ENCODE measurements at places on chromosomes 6 and 20.

DNA sequence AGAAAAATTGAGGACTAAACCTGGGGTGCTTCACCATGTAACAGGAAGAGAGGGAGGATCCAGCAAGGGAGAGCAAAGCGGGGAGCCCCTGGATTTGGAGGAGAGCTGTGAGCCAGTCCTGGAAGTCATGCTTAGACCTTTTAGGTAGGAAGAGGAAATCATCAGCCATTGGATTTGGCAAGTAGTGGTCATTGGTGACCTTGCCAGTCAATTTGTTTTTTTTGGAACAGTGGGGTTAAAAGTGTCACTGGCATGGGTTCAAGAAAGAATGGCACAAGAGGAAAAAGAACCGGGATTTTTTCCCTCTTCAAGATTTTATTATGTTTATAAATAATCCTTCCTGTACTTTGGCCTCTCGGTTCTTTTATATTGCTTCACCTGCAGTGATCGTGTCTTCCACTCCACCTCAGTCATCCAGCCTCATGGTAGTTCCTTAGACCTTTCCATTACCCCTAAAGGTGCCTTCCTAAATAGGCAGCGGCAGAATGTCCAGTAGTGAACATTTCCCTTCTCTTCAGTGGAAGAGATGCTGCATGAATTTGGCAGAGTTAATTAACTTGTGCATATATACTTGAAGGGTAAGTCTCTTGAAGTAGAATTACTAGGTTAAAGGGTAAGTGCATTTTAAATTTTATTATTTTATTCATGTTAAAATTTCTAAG lies 124.7 kb downstream of the QKI start:
- DNase-seq = no peak

DNA sequence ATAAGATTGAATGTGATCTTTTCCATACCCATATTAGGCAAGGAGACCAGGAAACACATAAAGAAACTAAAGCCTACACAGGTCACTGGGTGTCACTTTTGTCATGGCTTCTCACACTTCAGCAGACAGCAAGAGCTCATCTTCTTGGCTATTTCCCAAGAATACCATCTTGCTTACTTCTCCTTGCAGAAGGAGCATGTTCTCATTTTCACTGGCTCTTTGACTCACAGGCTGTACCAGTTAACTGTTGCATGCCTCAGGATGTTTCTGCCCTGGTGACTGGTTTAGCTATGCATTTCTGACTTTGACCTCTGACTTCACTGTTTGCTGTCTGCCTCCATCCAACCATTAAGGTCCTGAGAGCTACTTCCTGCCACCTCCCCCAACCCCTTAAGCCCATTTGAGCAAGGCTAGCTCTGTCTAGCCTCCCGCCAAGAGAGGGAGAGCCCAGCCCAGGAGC lies 40.3 kb upstream of the OGFRL1 start:
- DNase-seq = no peak

GRCh38 chr6:146913842-146914488 lies 290.3 kb upstream of the STXBP5 start:
- DNase-seq = no peak

GRCh38 chr20:31856516-31856915 lies 11.1 kb upstream of the FOXS1 start:
- no peak for DNase-seq

DNA sequence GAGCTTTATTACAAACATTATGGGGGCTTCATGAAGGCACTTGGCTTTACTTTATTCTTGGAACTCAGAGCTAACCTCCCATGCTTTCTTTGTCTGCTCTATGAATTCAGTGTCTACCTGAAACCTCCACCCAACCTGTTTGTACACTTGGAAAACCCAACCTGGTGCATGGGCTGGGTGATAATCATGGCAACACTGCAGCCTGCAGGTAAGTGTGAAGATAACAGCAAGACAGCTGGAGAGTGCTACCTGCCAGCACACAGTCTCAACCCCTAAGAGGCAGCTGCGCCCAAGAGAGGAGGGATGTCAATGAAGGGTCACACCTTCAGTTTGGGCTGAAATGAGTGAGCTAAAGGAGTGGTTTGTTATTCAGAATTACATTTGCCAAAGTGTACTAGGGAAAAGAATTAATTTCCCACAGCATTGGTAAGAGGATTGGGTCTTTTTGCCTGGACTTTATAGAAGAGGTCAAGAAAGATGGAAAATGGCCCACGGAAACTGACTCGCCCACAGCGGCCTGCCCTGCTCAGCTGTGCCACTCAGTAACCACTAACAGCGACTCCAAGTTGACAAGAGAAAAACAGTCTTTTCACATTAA lies 24.4 kb downstream of the FOXQ1 start:
- DNase-seq = no peak

- DNase-seq = no peak
Observed at GRCh38 chr6:80403365-80403764, 296.9 kb downstream of the BCKDHB start.

DNA sequence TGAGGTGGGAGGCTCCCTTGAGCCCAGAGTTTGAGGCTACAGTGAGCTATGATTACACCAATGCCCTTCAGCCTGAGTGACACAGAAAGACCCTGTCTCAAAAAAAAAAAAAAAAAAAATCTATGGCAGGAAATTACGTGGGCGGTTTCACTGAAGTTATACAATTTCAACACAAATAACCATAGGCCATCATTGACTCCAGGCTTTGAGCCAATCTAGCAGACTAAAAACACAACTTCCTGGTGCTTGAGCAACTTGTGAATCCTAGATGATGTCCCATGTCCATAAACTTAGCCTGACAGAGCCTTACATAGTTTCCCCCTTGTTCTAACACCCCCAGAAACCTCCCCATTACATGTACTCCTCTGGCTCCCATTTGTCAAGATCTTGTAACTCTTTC lies 131.8 kb downstream of the QRSL1 start:
- DNase-seq = no peak

DNA sequence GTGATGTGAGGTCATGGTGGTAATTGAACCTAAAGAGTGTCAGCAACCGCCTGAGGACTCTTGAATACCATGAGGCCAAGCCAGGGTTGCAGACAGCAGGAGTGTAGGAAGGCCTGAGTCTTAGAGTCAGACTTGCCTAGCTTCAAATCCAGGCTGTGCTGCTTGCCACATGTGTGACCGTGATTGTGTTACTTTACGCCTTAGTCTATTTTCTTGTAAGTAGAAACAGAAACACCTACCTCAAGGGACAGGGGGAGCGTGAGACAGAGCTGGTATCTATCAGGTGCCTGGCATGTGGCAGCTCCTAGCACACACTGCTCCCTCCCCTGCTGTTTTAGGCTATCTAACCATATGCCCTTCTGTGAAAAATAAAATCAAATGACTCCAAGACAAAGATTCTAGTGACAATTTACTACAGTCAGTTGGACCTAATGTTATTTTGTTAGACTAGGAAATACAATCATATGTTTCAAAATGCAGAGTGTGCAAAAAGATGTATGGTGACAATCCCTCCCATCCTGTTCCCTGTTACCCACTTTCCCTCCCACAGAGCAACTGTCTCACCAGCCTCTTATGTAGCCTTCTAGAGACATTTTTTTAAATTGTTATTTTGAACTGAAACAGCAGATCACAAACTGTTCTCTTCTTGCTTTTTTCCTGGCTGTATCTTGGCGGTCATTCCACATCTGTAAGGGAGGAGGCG lies 21.7 kb downstream of the TAF8 start:
- DNase-seq = no peak

- DNase-seq = no peak
Observed at GRCh38 chr20:25356271-25356933, 34.2 kb downstream of the ABHD12 start.

DNA sequence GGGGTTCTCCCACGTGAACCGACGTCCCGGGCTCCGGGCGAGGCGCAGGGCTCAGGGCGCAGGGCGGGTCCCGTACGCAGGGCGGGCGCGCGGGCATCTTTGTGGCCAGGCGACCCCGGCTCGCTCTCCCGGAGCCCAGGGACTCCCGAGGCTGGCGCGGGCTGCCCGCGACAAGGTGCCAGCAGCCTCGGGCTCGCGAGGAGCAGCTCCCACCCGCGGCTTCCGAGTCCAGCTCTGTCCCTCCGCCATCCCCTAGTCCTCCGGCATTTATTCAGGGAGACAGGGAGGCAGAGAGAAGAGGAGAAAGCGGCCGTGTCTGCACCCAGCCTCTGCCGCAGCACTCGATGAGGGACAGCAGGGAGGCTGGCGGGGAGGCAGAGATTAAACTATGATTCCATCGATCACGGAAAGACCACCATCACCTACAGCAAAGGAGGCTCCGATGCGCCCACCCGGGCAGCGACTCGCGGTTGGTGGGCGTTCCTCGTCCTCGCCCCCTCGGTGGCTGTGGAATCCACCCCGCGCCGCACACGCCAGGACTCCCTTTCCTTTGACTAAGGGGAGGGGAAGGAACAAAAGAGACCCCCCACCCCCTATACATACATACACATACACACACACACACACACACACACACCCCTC lies 1.1 kb downstream of the RGS17 start:
- no peak for DNase-seq

DNA sequence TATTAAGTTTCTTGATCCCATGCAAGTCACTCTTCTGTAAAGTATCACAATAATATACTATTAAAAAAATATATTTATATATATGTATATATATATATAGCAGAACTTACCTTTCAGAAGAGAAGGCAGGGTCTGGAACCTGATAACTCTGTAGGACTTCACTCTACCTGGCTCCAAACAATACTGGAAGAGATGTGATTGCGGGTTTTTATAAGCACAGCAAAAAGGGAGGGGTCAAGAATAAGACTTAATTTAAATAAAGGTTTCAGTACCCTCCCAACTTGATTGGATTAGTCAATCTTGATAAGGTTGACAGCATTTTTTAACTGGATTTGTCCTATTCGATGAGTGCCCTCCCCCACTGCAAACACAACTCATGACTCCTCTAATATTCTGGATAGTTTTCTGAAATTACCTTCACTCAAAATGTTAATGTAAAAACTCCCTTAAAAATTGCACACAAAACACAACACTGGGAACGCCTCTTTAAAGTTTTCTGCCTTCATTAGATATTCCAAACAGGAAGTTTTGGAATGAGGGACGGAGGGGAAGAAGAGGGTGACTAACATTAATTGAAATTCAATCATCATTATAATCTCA lies 4.0 kb upstream of the ZNF217 start:
- no peak for DNase-seq

DNA sequence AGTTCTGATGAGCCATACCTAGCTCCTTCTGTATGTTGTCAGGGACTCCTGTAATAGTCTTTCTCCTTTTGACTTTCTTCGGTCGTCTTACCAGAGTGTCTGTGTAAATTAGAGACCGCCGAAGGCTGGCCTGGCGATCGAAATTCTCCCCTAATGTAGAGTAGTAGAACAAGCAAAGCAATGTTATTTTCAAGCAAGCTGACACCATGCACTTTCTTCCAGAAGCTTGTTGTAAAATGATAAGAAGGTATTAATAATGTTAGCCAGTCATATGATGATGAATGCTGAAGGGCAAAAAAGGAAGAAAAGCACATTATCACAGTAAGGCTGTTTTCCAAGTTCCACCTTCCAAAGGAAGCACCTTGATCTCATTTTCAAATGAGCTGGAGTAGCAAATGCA lies 37.9 kb downstream of the HEBP2 start:
- no peak for DNase-seq

- DNase-seq = no peak
Observed at GRCh38 chr6:17758119-17758518, 51.4 kb upstream of the NUP153 start.

GRCh38 chr6:51841626-51842025 lies 245.8 kb downstream of the PKHD1 start:
- no peak for DNase-seq

Data from stimulated activated CD4-positive, alpha-beta T cell treated with anti-CD3 and anti-CD28 coated beads, Interleukin-1b, Interleukin-23, amount 100 ng/mL, for 1 hour (primary cell).